BJ (cell line): ENCODE measurements at places on chromosomes 4 and X.

DNA sequence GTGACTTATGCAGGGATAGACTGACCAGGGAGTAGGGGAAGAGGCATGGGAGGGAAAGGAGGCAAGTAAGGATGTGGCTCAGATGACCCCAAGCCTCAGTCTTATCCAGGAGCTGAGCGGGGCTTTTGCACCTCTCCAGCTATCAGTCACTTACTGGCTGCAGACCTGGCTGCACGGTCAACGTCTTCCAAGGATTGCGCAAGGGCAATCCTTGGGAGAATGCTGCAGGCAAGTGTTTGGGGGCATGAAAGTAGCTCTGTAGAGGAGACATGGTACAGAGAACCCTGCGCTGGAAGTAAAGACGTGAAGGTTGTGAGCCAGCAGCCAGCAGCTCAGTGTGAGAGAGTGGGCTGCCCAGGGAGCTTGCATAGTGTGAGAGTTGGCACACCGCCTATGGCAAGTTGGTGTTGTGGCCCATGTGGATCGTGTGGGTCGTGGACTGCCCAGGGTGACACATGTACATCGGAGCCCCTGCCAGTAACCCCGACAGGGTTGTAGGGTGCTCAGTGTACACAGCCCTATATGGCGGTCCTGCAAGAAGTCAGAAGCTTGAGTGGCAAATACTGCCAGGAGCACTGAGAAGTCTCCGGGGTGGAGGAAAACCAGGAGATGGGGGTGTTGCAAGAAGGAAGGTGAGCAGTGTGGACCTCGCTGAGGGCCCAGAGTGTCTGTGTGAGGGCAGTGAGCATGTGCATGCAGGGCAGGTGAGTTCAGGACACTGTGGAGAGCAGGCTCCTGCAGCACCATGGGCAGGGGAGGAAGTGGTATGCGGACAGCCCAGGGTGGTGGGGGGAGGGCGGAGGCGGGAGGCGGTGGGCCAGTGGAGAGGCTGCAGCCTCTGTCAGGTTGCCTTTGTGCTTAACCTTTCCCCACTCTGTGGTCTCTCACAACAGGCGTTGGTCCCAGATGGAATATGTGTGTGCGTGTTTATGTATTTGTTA lies 50.9 kb downstream of the KIT start:
- DNase-seq = no peak

DNA sequence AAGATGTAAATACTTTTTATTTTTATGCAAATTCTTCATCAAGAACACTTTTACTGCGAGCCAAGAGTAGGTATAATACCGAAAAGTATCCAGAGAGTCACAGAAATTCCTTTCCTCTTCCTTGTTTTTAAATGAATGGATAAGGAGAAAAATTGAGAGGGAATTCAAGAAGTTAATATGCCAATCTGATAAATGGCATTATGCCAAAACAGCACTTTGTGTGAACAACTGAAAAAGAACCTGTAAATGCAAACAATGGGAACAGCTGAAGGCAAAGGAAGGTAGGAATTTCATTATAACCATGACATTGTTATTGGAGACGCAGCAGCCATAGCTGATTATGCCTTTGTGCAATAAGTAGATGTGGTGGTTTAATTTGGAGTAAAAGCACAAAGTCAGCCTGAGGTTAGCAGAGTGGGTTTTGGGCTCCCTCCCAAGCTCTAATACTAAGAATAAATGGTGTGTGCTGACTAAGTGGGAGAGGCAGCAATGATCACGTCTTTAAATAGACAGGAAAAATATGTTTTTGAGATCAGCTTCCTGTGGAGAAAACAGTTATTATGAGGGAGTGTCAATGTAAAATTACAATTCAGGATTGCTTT lies 209.8 kb upstream of the NDST4 start:
- peak; percentile 35 for DNase-seq

GRCh38 chr4:858041-858481 lies 32.1 kb upstream of the CPLX1 start:
- DNase-seq = no peak

- no peak for DNase-seq
Observed at GRCh38 chrX:31590581-31591114, 518.8 kb upstream of the FTHL17 start.

DNA sequence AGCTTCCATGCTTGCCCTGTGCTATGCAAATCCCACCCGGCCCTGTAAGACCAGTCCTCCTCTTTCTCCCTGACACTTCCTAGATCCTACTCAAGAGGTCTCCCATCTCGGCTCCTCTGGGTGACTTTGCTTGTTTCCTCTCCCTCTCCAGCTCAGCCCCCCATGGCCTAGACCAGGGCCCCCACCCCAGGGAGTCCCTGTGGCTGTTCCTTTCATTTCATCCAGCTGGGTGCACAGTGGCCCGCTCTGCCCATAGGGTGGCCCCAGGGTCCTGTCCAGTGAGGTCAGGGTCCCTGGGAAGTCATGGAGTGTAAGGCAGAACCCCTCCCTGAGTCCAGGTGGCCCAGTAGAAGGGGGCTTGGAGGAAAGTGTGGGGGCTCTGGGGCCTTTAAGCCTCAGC lies 52.3 kb upstream of the NKX1-1 start:
- no peak for DNase-seq

- DNase-seq = no peak
Observed at GRCh38 chrX:10482261-10482660, 138.1 kb downstream of the MID1 start.

- no peak for DNase-seq
Observed at GRCh38 chr4:176191974-176192373, 3.4 kb downstream of the SPATA4 start.

GRCh38 chr4:18063079-18063478 lies 41.5 kb upstream of the LCORL start:
- DNase-seq = no peak

DNA sequence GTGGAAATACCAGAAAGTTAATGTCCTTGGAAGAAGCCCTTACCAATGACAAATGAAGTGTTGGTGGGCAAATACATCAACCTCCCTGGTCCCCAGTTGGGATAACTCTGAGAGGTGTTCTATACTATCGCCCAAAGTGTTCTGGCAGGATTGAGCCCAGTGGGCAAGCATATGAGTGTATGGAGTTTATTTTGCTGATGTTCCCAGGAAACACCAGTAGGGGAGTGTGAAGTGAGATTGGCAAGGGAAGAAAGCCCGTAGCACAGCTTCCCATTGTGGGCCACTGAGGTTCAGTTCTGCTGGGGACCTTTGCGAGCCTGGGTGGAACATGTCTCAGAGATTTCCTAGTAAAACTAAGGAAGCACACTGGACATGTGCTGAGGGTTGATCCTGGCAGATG lies 65.1 kb downstream of the ARHGAP6 start:
- no peak for DNase-seq

DNA sequence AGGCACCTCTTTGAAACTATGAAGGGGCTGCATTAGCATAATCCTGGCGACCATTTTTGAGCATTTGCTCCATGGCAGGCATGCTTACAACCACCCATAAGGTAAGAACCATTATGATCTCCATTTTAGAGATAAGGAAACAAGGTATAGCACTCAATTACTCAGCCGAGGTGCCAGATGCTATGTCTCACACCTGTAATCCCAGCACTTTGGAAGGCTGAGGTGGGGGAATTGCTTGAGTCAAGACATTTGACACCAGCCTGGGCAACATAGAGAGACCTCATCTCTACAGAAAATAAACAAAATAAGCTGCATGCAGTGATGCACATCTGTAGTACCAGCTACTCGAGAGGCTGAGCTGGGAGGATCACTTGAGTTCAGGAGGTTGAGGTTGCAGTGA lies 43.6 kb downstream of the TIGD4 start:
- no peak for DNase-seq

DNA sequence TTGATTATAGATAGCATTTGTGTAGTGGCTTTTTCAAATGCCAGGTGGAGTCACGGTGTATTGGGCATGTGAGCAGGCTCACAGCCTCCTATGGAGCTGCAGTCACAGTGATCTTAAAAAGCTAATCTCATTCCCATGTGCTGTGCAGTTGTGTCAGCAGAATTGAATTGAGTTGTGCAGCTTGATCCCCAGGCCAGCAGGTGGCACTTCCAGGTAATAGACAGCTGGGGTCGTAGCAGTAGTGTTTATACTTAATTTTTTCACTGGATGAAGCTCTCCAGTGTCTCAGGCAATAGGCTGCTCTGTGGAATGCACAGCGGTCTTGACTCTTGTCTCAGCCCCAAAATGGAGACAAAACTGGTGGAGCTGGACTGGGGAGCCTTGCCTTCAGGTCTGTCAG lies 1028.1 kb downstream of the SH3BGRL start:
- no peak for DNase-seq

- DNase-seq = no peak
Observed at GRCh38 chrX:96761566-96761965, 76.9 kb downstream of the DIAPH2 start.

GRCh38 chrX:68492583-68492982 lies 6.3 kb upstream of the YIPF6 start:
- DNase-seq = no peak

GRCh38 chrX:140389331-140389730 lies 115.5 kb downstream of the SOX3 start:
- no peak for DNase-seq

DNA sequence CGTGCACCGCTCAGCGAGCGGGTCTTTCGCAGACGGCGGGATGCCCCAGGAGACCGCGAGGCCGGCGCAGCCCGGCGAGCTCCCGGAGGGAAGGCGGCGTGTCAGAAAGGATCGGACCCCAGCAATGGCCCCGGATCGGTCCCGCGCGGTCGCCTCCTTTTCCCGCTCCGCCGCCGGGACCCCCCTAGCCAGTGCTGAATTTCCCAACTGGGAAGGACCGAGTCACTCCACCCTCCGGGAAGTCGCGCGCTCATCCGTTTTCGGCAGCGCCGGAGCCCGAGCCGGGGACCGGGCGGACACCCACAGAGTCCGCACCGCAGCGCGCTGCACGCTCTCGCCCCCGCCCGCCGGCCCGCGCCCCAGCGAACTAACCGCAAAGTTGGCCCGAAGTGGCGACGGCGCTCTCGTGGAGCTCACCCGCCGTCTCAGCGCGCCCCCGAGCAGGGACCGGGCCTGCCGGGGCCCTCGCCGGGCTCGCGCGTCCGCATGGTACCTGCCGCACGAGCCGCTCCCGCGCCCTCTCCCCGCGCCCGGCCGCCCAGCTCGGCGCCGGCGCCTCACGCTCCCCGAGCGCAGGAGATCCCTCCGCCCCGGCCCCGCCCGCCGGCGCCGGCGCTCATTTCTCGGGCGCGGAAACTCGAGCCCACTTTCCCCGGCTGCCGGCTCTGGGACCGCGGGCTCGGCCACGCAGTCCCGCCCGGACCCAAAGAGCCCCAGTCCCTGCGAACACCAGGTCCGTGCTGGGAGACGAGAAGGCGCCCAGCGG lies at the start of gene FAT1:
FAT1 (minus strand) TSS at position 565 of the 766 bp plus-strand sequence. CDS start 14,029 bp downstream, outside the sequence.
- DNase-seq = no peak

- no peak for DNase-seq
Observed at GRCh38 chr4:74368596-74368995, 3.7 kb downstream of the EREG start.

DNA sequence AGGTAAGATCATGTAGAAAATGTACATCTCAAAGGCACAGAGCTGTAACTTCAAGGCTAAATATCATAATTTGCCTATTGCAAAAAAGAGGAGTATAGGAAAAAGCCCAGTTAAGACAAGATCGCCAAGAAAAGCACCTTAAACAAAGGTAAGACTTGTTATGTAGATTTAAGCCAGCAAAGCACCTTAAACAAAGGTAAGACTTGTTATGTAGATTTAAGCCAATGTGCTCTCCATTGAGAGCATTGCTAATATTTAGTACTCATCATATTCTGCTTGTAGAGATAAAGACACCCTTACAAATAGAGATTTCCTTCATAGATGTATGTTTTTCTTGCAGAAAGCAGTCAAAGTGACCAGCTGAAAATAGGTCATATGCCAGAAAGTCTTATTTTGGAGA lies 115.8 kb downstream of the ADAM29 start:
- no peak for DNase-seq

DNA sequence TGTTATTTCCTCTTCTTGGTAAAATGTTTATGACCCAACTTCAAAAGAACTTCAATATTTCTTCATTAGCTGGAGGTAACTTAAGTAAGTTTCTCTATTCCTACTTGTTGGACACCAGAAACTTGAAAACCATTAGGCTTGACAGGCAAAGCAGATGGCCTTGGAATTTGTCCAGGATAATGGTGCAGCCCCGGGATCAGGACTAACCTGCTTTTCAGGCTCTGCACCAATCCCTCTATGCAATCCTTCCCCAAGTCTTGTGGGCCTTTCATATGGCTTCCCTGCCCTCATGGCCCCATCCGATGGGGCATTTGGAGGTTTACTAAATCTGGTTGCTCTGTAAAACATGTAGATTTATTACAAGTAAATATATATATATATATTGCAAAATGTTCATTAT lies 68.5 kb downstream of the SPINK2 start:
- no peak for DNase-seq

DNA sequence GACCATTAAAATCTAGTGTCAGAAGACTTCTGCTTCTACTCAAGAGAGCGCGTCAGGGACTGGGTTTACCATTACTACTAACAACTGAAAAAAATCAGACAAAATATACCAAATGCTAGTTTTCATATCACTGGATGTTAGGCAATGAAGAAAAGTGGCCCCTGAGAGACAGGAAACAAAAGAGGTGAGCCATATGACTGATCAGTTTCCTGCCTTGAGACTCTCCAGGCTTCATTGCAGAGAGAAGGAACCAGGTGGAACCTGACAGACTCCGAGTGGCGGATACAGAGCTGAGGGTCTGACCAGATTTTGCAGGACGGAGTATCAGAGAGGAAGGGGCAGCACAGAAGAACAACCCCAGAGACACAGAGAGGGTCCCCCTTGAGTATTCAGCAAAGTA lies 86.3 kb downstream of the C4orf51 start:
- no peak for DNase-seq

- DNase-seq = no peak
Observed at GRCh38 chr4:118872181-118872580, 16.5 kb upstream of the SYNPO2 start.

DNA sequence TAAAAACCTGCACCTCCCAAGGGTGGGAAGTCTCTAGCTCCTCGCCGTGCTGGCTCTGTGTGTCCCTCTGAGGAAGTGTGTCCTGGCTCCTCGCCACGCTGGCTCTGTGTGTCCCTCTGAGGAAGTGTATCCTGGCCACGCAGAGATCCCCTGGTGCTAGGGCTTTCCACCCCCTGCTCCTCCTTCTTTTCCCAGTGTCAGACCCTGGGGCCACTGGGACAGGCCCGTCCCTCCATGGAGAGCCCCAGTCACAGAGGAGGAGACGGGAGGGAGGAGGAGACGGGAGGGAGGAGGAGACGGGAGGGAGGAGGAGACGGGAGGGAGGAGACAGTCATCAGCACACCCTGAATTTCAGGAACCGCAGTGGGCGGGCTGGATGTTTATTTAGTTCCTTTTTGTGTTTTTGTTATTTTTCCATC lies 53.8 kb upstream of the HGFAC start:
- no peak for DNase-seq
